ENCODE measurements at places on chromosomes 3 and 15.

GRCh38 chr3:159884661-159885402 lies 103.8 kb upstream of the IL12A start:
- no peak for DNase-seq

DNA sequence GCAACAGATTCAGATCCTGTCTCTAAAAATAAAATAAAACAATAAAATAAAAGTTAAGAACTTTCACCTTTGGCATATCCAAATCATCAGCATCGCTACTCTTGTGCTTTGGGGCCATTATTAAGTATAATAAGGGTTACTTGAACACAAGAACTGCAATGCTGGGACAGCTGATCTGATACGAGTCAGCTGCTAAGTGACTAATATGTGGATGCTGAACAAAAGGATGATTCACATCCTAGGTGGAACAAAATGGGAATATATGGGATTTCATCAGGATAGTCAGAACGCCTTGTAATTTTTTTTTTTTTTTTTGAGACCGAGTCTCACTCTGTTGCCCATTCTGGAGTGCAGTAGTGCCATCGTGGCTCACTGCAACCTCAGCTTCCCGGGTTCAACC lies 29.7 kb downstream of the BUB1B start:
- no peak for DNase-seq

- no peak for DNase-seq
These were observed 146.2 kb upstream of the ROPN1 start for GRCh38 chr3:124138148-124138547.

DNA sequence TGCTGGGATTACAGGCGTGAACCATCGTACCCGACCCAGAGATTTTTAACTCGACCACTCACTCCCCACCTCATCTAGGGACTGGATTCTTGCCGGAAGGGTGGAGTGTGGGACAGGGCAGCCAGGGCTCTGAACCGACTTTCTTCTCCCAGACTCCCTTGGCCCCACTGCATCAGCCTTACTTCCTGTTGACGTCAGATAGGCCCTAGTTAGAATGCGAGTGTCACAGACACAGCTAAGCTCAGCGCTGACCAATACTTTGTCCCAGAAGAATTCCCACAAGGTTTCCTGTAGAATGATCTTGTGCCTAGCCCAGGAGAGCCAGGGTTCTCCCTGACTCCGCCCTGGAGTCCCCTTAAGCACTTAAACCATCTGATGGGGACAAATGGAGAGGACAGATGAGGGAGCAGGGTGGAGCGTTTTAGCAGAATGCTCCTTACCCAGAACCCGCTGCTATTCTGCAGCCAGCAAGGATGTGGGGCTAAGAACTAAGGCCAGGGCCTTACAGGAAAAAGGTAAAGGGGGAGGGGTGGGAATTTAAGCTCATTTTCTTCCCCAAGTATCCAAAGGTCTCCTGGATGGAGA lies 5.8 kb upstream of the TUSC2 start:
- no peak for DNase-seq

DNA sequence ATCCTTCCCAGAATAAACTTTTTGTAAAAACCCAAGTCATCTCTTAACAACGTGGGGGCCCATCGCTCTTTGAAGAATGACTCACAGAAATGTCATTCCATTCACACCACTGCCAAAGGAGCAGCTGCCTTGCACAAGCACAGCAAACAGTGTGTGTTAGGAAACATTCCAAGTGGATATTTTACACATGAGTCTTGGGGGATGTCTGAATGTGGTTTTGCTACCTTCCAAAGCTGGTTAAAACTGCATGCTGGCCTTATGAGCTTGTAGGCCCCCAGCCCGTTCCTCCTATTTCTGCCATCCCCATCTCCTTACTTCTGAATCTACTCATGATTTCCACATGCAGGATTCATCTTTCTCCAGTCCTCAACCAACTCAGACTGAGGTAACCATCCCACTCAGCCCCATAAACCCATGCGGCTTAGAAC lies 130.8 kb downstream of the CPNE4 start:
- no peak for DNase-seq

GRCh38 chr15:50883903-50884302 lies 24.6 kb upstream of the AP4E1 start:
- DNase-seq: no peak
